SK-N-SH treated with all-trans-retinoic acid at 6 μM for 48 hours (cell line): ENCODE measurements at places on chromosomes 12 and 14.

DNA sequence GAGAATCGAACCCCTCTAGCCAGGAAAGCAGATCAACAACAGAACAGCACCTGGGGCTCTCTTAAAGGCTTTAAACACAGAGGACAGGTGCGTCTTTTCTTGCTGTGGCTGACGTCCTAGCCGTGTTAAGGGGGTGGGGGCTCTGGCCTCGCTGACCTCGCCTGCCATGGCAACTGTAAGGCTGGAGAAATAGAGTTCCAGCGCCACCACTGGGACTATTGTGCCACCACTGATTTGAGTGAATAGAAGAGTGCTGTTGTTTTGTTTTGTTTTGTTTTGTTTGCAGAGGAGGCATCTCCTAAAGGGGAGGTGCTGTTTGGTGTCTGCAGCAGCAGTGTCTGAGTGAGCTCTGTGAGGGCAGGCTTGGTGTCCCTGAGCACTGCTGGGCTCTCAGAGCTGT, 34.2 kb upstream of the PRMT8 start:
- no peak for ATAC-seq

GRCh38 chr14:104735830-104736642, 12.0 kb downstream of the ADSS1 start:
- no peak for ATAC-seq

GRCh38 chr14:94378527-94379290, 9.7 kb downstream of the SERPINA1 start:
- no peak for ATAC-seq

DNA sequence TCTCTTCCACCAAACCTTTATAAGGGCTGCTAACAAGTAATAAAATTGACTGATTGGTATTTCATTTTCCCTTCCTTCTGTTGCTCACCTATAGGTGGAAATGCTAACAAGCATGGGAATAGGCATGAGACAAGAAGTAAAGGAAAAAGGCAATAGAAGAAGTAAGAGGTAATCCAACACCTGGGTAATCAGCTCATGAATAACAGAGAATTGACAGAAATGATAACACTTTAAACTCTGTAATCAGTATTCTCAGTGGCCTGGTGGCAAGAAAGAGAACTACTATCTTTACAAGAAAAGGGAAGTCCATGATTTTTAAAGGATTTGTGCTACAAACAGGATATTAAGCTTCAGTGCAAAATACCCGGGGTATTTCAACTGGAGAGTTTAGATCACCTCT, 737.8 kb downstream of the RERGL start:
- ATAC-seq = no peak

- no peak for ATAC-seq
Observed at GRCh38 chr14:41385797-41386196, 220.9 kb upstream of the LRFN5 start.

DNA sequence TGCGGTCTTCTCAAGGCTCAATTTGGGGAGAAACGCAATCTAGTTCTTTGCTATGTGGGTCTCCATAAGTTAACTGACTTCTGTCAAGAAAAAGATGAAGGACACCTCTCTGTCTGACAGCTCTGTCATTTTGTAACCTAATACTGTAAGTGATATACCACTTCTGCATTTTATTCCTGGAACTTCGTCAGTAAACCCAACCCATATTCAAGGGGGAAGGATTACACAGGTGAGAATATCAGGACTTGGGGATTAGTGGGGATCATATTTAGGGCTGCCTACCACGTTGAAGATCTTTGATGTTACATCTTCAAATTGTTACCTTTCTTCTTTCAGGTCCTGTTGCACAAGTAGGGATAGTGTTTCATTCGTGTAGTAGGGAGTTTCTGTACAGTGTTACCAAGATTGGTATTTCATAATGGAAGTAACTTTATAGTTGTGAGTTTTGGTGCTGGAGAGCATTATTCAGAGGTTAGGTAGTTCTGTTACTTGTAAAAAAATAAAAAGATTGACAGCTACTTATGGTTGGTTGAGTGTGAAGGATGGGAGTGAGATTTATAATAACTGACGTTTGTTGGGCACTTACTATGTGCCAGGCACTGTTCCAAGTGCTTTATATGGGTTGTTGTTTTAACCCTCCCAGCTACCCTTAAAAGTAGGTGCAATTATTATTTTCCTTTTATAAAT, 1.6 kb downstream of the TMEM260 start:
- no peak for ATAC-seq
